ENCODE measurements at places on chromosomes 5 and 9.

DNA sequence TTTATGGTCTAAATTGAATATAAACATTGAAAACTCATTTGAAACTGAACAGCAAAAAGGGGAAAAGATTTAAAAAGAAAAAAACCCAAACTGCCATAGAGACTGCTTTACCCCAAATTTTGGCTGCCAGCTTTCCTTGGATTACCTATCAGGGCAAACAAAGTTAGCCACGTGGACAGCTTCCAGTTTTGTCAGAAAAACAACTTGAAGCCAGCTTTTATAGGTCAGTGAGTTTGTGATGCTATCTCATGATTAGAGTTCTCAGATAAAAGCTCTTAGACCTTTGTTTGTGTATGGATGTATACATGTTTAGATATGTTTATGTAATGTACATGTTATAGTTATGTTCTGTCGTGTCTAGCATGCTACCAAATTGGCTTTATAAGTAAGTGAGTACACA is 16.1 kb downstream of the FBP2 start:
- no peak for DNase-seq

- DNase-seq, result no peak
These were observed 425.1 kb downstream of the BNC2 start for GRCh38 chr9:16445141-16445920.

DNA sequence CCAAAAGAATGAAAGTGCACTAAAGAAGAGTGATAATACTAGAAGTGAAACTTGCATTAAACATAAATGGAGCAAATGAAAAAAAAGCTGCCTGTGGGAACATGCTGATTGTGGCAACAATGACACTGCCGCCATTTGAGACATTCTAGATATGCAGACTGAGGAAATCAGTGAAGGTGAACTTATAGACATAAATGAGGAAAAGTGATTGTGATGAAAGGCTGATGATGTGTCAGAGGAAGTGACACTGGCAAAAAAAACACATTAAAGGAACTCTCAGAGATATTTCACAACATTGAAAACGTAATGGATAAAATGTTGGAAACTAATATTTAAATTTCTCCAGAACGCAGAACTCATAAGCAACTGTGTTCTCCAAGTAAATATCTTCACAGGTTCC is 1.2 kb downstream of the ERCC8 start:
- DNase-seq, result no peak

DNA sequence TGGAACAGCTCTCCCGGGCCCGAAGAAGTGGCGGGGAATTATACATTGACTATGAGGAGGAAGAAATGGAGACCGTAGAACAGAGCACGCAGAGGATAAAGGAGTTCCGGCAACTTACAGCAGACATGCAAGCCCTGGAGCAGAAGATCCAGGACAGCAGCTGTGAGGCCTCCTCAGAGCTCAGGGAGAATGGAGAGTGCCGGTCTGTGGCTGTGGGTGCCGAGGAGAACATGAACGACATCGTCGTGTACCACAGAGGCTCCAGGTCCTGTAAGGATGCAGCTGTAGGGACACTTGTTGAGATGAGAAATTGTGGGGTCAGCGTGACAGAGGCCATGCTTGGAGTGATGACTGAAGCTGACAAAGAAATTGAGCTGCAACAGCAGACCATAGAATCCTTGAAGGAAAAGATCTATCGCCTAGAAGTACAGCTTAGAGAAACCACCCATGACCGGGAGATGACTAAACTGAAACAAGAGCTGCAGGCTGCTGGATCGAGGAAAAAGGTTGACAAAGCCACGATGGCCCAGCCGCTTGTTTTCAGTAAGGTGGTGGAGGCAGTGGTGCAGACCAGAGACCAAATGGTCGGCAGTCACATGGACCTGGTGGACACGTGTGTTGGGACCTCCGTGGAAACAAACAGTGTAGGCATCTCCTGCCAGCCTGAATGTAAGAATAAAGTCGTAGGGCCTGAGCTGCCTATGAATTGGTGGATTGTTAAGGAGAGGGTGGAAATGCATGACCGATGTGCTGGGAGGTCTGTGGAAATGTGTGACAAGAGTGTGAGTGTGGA is 129.5 kb upstream of the DMRT1 start:
- DNase-seq, result no peak

- DNase-seq, result peak; percentile 14
These were observed 872 bp downstream of the TXNDC15 start for GRCh38 chr5:134874831-134875655.
